ENCODE measurements at places on chromosomes 6 and 20. TPM values are rescaled to one million over a fixed set of nuclear protein-coding genes. Genes with fewer than 3 reads are reported as not detected.

COL21A1 gene
- 3.3 TPM for total RNA-seq

ZBTB46 gene
- 9.0 TPM for total RNA-seq

VSTM2L gene
- 95.0 TPM for total RNA-seq

OPN5 gene
- total RNA-seq, result not detected

HLA-DMB gene
- total RNA-seq, result 43.2 TPM

VNN1 gene
- 62.1 TPM for total RNA-seq

MOXD1 gene
- total RNA-seq, result 3.8 TPM

KIFC1 gene
- 2.1 TPM for total RNA-seq

AIF1 gene
- 26.8 TPM for total RNA-seq

NKAPL gene
- 1.9 TPM for total RNA-seq

ADTRP gene
- 0.69 TPM for total RNA-seq
